Osteocyte (in vitro differentiated cells): ENCODE measurements at places on chromosomes 11 and 22. TPM values are rescaled to one million over a fixed set of nuclear protein-coding genes. Genes with fewer than 3 reads are reported as not detected.
A peak's percentile ranks its signal among the peaks of the same experiment; 100 is the strongest.

CRYBB3 gene
- not detected in 2 replicates for total RNA-seq

DNA sequence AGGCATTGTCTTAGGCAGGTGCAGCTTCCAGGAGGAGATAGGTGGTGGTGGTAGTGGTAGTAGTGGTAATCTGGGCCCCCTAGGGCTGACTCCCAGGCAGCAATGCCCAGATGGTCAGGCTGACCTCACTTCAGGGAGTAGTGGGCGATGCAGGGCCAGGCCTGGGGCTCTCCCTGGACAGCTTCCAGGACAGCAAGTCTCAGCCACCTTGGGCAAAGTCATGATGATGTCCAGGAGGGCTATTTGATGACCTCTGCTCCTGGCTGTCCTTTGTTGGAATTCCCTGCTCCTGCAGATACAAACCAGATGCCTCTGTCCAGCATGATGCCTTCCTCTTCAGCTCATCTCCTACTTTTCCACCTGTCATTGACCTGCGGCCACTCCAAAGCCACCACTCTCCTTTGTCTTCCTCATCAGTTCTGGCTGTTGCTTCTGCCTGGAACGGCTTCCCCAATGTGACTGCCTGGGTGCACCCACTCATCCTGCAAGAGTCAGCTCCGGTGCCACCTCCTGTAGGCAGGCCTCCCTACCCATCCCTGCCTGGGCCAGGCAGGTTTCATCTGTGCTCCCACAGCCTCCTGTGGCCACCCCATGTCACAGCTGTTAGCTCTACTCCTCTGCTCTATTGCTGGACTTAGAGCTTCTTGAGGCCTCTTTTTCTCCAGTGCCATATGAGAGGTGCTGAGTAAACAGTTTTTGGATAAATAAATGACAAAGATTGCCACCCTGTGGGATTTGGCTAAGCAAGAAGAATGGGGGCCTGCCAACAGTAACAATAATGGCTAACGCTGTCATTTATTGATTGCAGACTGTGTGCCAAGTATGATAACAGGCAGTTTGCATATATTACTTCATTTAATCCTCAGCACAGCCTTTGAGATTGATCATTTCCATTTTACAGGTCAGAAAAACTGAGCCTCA lies 172.9 kb upstream of the NECTIN1 start:
- DNase-seq: no peak

DNA sequence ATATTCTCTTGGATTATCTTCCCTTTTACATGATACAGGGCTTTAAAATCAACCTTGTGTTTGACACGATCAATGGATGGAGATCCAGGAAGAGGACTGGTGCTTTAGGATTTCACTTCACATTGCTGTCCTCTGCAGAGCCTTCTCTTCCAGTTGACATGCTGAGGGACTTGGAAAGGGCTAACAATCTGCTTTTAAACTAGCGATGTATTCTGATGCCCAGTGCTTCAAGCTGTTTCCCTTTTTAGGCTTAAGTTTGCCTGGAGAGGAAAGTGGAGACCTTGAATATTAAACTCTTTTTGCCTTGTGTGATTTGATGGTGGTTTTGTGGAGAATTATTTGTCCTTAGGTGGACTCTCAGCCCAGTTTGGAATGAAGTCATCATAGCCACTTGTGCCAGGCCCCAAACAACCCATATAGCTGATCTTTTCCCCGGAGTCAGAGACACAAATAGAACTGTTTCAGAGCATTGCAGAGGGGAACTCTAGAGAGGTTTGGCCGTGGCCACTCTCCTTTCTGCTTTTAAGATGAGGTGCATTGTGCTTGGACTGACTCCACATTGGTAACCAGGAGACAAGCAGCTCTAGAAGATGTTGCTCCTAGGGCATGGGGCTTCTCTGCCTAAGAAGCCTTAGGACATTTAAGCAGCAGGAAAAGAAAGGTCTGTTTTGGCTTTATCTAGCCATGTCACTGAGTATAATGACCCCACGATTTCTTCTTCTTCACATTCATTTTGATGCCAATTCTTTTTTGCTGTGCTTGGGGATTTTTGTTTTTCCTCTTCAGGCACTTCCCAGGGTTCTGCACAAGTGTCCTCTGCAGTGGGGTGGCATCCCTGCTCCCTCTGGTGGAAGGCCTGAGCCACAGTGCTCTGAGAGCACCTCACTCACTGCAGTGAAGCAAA lies 152.8 kb downstream of the NCAM1 start:
- DNase-seq: no peak

ADM2 gene
- total RNA-seq: 20.6 and 21.1 TPM in 2 replicates

DNA sequence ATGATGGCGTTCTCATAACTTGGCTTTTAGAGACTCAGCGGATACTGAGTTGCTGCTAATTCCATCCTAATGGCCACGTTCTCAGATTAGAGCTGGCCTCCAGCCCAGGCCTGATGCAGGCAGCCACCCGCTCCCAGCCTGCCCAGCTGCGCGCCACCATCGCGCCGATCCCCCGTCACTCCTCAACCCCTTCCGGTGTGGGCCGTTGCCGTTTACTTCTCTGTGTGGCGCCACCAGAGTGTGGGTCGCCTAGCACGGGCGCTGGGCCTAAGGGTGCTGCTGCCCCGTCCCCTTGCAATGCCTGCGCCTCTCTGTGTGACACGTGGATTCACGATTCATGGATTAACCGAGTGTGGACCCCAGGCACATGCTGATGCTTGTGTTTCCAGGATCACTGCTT lies 1116.0 kb downstream of the BRD1 start:
- DNase-seq: no peak

DNA sequence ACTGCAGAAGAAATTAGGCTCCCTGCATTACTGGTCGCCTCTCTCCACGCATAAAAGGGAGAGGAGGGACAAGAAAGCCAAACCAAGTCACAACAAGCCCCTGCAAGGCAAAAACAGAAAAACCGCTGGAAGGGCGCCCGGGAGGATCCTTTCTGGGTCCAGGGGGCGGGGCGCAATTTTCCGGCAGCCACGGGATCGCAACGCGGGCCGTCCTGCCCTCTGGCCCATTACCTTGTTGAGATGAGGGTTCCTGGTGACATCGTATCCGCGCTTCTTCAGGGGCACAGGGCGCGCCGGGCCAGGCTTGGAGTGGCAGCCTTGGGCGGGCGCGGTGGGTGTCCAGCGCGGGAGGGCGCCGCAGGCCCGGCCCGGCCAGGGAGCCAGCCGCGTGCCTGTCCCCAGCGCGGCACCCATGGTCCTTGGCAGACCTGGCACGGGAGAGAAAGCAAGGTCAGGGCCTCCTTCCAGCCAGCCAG lies 847 bp downstream of the ME3 start:
- no peak for DNase-seq

FGF3 gene
- total RNA-seq: 2.3 and 2.5 TPM in 2 replicates

GRCh38 chr11:116310226-116310625 lies 462.6 kb downstream of the BUD13 start:
- DNase-seq: no peak

- peak; percentile 83 for DNase-seq
Observed at GRCh38 chr22:50656122-50657070, 16.2 kb upstream of the SHANK3 start.

CYTH4 gene
- total RNA-seq: not detected in 2 replicates

F2 gene
- 0.19 TPM in 1 of 2 replicates, not detected in the other for total RNA-seq

LRRC74B gene
- not detected in 2 replicates for total RNA-seq

OR51Q1 gene
- total RNA-seq: not detected in 2 replicates

- DNase-seq: no peak
Observed at GRCh38 chr11:43447151-43447550, 88.4 kb downstream of the TTC17 start.

- peak; percentile 89 for DNase-seq
Observed at GRCh38 chr11:130449996-130450769, 1.7 kb downstream of the ADAMTS15 start.

GRCh38 chr11:124717421-124717785 lies 22.3 kb upstream of the NRGN start:
- no peak for DNase-seq

DNA sequence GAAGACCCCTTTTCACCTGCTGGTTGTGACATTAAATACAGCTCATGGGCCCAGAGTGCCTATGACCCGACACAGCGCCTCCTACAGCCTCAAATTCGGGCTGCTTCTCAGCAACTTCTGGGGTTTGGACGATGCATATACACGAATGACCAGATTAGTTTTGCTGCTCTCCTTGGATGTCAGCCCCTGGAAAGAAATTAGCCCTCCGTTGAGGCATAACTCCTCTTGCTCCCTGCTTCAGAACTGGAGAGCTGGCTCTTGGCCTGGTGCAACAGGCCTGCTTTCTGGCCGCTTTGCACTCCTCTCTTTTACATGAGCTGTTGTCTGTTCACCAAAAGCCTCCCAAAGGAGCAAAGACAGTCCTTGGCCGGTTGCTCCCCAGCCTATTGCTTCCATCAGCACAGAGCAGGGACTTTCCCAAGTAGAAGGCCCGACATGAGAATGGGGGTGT lies 3.3 kb downstream of the TECTA start:
- no peak for DNase-seq

SAA1 gene
- total RNA-seq: not detected in 2 replicates

GRCh38 chr11:128559496-128560103 lies 27.8 kb downstream of the ETS1 start:
- DNase-seq: no peak

LRRN4CL gene
- 0.39 and 0.46 TPM in 2 replicates for total RNA-seq

PGA5 gene
- not detected in 2 replicates for total RNA-seq

GRCh38 chr22:43110444-43110926 lies at the start of gene BIK:
Gene BIK (plus strand): TSS chr22:43110750. CDS start chr22:43124023, 13,273 bp downstream.
- no peak for DNase-seq

GRCh38 chr22:43326331-43327156 lies 16.6 kb downstream of the SCUBE1 start:
- DNase-seq: no peak

DNA sequence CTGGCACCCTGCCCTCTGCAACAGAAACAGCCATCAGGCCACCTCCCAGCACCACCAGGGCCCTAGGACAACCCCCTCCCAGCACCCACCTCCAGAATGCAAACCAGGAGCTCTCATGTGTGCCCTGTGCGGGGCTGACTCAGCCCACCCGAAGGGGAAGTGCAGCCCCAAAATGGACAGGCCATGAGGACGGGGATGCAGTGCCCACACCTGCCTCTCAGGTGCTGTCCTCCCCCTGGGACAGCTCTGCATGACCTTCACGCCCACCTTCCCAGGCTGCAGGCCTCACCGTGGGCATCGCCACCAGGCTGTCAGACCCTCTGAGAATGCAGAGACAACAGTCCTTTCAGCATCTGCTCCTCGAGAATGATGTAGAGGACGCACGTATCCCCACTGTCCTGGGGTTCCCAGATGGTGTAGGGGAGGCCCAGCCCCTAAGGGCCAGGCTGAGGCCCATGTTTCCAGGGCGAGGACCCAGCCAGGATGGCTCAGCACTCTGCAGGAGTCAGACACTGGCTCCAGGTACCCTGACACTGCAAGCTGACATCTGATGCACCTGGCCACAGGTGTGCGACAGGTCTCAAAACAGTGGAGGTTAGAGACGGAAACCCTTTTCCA lies 13.5 kb downstream of the MOB2 start:
- DNase-seq: no peak

- DNase-seq: no peak
Observed at GRCh38 chr11:127631974-127632373, 631.4 kb upstream of the KIRREL3 start.

GRCh38 chr22:46040471-46041465 lies 63.8 kb upstream of the WNT7B start:
- DNase-seq: no peak

DNA sequence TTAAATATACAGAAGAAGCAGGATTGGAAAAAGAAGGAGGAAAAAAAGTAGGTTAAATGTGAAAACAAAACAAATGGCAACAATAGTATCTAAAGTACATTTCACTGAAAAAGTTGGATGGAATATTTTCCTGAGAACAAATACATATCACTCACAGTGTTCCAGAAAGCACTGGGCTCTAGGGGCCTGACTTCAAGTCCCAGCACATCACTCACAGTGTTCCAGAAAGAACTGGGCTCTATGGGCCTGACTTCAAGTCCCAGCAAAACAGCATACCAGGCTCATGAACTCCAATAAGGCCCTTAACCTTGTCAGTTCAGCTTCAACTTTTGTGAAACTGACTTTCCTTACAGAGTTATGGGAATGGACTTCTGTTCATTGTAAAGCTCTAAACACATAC lies 46.0 kb upstream of the CCDC34 start:
- DNase-seq: no peak

GRCh38 chr11:12961615-12962014 lies 47.5 kb upstream of the RASSF10 start:
- no peak for DNase-seq
